ENCODE measurements at places on chromosomes 13 and 19. TPM values are rescaled to one million over a fixed set of nuclear protein-coding genes. Genes with fewer than 3 reads are reported as not detected.

RFX1 gene
- 9.0 TPM for total RNA-seq

GSX1 gene
- total RNA-seq = not detected

HNRNPM gene
- 173 TPM for total RNA-seq

DPF1 gene
- 9.2 TPM for total RNA-seq

RHPN2 gene
- 13.7 TPM for total RNA-seq

SHISA7 gene
- total RNA-seq = 0.03 TPM

PCP2 gene
- not detected for total RNA-seq

OR10H3 gene
- total RNA-seq = not detected

VRK3 gene
- 16.6 TPM for total RNA-seq

Data from A375 (cell line).